COR-L47 (cell line): ENCODE measurements at places on chromosomes 3 and 15.
A peak's percentile ranks its signal among the peaks of the same experiment; 100 is the strongest.

DNA sequence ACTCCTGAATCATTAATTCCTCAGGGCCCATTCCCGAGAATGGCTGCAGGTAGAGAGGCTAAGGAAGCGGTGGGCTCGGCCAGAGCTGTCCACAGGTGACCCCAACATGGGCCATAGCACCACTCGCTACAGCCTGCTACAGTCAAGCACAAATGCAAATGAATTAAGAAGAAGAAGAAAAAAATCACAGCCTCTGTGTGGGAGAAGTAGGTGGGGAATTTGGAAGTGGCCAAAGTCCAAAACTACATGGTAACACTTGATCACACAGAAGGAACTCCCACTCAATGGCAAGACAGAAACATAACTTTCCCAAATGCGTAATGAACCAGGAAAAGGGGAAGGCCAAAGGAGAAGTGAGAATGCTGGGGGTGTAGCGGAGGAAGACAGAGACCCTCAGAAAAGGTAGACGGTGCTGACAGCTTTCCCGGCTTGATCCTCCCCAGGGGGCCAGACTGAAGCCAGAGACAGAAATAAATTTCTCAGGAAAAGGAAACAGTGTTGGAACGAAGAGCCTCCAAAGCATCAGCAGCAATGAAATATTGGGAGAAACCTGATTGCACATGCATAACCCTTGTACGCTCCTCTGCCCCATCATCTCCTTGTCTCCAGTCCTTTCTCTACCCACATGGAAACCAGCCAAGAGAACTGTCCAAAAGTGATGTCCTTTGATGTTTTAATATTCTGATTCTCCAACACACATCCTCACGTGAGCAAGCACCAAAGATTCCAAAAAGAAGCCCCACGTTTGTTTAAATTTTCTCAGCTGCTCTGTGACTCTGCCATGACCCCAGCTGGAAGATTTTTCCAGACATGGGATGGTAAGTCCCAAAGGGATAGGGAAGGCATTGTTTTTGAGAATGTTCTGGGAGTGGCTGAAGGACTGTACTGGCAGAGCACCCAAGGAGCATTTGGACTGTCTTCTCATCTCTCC, 107.6 kb downstream of the OXNAD1 start:
- DNase-seq = no peak

GRCh38 chr3:100044369-100044768, 69.9 kb downstream of the FILIP1L start:
- DNase-seq = no peak

GRCh38 chr3:138389144-138389601, 40.8 kb downstream of the MRAS start:
- DNase-seq = no peak

- DNase-seq = no peak
These were observed 299.5 kb upstream of the TGFBR2 start for GRCh38 chr3:30306896-30307295.

DNA sequence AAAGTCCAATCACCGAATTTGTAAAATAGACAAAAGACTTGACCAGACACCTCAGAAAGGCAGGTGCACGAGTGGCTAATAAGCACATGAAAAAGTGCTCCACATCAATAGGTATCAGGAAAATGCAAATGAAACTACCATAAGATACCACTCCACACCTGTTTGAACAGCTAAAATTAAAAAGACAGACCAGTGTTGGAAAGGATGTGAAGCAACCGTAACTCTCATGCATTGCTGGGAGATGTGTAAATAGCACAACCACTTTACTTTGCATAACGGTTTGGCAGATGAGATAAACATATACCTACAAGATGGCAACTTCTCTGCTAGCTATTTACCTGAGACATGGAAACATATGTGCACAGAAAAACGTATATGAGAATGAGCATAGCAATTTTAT, 56.9 kb downstream of the CADPS start:
- no peak for DNase-seq

DNA sequence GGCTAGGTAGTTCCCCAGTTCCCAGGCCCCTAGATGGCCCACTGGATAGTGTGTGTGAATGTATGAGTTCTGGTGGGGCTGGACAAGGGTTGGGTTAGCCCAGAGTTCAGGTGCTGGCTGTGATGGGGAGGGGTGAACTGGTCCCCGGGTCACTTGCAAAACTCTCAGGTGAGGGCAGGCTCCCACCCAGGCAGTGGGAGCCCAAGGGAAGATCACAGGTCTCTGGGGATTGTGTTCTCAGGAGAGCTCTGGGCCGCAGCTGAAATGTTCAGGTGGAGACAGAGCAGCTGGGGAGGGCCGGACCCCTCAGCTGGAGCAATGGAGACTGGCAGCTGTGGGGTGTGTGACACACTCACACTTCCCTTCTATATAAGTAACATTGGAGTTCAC, 12.8 kb upstream of the FAM98B start:
- no peak for DNase-seq

GRCh38 chr15:100832149-100832942, 47.3 kb upstream of the ALDH1A3 start:
- no peak for DNase-seq

DNA sequence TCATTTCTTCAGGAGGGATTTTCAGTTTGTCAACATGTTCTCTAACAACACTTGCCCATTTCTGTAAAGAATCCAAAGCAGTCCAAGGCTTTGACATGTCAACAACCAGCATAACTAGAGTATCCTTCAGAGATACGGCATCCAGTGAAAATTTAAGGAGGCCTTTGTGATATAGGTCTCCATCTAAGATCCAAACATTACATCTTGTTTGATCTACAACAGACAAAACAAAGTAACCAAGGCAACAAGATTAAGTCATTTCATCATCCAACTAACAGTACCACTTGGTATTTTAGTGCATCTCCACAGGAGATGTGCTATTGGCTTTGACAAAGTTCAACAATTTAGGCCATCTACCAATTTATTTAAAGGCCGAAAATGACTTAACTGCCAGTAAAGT, 25.8 kb downstream of the DYNC1LI1 start:
- no peak for DNase-seq

- no peak for DNase-seq
These were observed 141.5 kb upstream of the UMPS start for GRCh38 chr3:124588794-124589193.

GRCh38 chr15:59352683-59353082, 20.0 kb downstream of the MYO1E start:
- no peak for DNase-seq

DNA sequence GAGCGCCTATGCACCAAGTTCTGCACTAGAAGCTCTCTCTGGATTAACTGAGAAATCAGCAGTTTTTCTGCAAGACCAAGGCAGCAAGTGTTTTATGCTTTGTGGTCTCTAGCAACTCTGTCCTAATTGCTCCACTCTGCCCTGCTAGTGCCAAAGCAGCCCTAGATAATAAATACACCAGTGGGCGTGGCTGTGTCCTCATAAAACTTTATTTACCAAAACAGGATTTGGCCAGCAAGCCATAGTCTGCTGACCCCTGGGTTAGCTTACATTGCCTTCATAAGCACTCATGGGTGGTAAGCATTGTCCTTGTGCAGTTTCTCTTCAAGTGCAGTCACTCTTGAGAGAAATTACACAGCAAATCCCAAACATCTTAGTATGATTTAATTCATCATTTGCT, 30.7 kb upstream of the SLC24A5 start:
- DNase-seq = peak; percentile 37

GRCh38 chr3:11047500-11047899, 55.0 kb downstream of the SLC6A1 start:
- no peak for DNase-seq

DNA sequence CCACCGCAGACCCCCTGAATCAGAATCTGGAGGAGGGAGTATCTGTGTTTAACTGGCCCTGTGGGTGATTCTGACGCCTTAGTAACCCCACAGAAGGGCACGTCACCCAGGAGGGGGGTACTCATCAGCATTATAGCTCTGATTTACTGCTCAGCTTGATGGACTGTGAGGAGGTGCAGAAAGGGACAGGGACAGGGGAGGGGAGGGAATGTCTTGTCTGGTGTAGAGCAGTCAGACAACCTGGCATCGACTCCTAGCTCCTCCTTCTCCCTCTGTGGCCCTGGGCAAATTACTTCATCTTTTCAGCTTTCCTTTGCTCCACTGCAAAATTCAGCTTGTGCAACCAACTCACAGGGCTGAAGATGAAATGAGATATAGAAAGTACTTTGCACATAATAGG, 42.3 kb upstream of the GLCE start:
- DNase-seq = no peak

DNA sequence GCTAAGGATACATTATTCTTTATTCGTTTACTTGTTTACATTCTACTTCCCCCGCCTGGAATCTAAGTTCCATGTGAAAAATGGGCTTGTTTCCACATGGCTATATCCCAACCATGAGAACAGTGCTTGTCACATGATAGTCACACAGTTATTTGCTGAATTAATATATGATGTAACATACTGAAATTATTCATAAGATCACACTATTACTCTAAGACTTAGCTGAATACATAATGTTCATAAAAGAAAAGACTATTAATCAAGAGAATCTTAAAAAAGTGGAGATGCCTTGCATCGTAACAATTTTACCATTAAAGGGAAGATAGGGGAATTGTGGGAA, 6.5 kb downstream of the PBRM1 start:
- no peak for DNase-seq
